ENCODE measurements at places on chromosomes 2 and 18.

DNA sequence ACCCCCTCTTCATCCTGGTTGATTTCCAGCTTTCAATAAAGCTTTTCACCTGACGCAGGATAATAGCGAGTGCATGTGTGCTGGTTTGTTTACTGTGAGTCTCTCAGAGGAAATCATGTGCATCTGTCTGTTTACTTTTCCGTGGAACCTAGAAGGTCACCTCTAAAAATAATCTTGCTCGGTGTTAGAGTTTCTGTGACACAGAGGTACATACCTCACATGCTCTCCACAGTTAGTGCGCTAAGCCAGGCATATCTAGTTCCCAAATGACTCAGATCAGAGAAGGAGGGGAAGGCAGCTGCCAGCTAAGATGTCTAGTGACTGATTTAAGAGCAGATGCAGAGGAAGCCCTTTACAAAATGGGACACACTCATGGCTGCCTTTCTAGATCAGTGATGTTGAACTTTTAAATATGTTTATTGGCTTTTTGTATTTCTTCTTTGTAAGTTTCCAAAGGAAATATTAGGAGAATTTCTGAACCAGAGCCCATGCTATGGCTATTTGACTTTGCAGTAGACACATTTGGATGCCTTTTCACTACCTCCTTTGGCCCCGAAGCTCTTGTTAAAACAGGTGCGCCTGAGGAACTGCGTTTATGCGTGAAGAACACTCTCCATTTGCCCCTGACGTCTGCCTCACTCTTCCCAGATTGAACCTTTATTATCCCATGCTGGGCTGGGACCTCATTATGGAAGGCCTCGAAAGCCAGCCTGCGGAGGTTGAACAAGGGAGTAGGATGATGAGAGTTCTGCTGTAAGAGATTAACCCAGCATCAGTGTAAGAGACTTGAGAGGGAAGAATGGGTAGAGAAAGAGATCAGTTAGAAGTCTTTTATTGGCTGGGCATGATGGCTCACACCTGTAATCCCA, 145.6 kb downstream of the FAM161A start:
- H3K4me3 ChIP-seq: no peak overlapping the region
- no peak overlapping the region for H3K27ac ChIP-seq
- peak; percentile 55 for DNase-seq
- H3K36me3 ChIP-seq: no peaks in the 10 kb centered on the region

DNA sequence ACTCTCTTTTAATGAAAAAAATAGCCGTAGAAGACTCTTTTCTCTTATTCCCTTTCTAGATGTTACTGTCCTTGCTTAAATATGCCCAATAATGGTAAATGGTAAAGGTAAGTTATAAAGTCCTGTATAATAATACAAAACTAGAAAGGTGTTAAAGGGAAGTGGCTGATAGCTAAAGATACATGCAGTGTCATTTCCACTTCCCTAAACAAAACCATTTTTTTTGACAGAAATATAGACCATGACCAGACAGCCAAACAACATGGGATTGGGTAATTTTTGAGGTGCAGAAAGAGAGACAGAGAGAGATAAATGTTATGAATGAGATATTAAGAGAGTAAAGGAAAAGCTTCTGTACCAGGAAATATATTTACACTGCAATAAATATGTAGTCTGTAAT, 731.7 kb upstream of the REG3G start:
- no peaks in the 10 kb centered on the region for H3K4me1 ChIP-seq
- no peaks in the 10 kb centered on the region for H3K27me3 ChIP-seq
- no peak overlapping the region for H3K4me3 ChIP-seq
- H3K27ac ChIP-seq: no peak overlapping the region
- DNase-seq: no peak

- H3K4me3 ChIP-seq: no peak overlapping the region
- no peaks in the 10 kb centered on the region for H3K27me3 ChIP-seq
- H3K4me1 ChIP-seq: no peaks in the 10 kb centered on the region
Observed at GRCh38 chr2:172416447-172417058, 10.8 kb upstream of the ITGA6 start.

- no peak within 1 kb of the TSS for H3K4me3 ChIP-seq
- H3K27me3 ChIP-seq: peaks cover 15% of the 10 kb centered on the region
- H3K4me1 ChIP-seq: no peaks in the 10 kb centered on the region
- no peaks in the 10 kb centered on the region for H3K36me3 ChIP-seq
Observed at GRCh38 chr18:26865557-26865956, at the start of gene AQP4. Gene AQP4, minus strand, starts transcription at chr18:26865707. Its CDS starts 18 bp downstream, at chr18:26865689.

DNA sequence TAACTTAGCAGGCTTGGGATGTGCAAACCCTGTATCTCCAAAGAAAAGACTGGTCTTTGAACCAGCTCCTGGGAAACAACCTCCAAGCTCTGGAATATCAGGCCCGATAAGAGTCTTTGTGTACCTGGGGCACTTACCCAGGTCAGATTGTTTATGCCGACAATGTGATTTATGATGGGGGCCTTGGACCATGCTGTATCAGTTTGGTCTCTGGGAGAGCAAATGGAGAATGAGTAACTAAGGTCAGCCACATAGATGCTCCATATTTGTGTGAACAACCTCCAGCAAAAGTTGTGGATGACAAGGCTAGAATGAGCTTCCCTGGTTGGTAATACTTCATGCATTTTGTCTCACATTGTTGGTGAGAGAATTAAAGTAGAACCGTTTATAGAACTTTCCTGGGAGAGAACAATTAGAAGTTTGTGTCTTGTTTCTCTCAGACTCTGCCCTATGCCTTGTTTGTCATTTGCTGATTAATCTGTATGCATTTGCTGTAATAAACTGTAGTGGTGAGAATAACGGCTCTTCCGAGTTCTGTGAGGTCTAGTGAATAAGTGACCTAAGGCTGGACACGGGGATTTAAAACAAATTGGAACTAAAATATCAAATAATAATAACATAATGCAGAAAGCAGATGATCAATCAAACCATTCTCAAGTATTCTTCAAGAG, 259.1 kb downstream of the XIRP2 start:
- no peaks in the 10 kb centered on the region for H3K4me1 ChIP-seq
- no peaks in the 10 kb centered on the region for H3K36me3 ChIP-seq
- no peak overlapping the region for H3K4me3 ChIP-seq

DNA sequence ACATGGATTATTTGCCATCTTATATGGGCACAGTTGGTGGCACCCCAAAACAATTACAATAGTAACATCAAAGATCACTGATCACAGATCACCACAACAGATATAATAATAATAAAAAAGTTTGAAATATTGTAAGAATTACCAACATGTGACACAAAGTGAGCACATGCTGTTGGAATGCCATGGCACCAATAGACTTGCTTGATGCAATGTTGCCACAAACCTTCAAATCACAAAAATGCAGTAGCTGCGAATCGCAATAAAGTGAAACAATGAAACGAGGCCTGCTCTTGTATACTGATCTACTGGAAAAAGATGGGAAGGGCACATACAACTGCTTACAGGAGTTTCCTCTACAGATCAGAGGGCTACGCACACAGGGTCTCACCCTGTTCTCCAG, 32.2 kb upstream of the AMMECR1L start:
- DNase-seq: no peak
- H3K4me1 ChIP-seq: no peaks in the 10 kb centered on the region
- no peaks in the 10 kb centered on the region for H3K36me3 ChIP-seq

GRCh38 chr18:40987581-40987980, 967.5 kb upstream of the PIK3C3 start:
- H3K36me3 ChIP-seq: no peaks in the 10 kb centered on the region
- no peaks in the 10 kb centered on the region for H3K4me1 ChIP-seq
- H3K27me3 ChIP-seq: no peaks in the 10 kb centered on the region

Data from activated CD4-positive, alpha-beta T cell treated with anti-CD3 and anti-CD28 coated beads for 36 hours (primary cell).